ENCODE measurements at places on chromosomes 12 and 14.

DNA sequence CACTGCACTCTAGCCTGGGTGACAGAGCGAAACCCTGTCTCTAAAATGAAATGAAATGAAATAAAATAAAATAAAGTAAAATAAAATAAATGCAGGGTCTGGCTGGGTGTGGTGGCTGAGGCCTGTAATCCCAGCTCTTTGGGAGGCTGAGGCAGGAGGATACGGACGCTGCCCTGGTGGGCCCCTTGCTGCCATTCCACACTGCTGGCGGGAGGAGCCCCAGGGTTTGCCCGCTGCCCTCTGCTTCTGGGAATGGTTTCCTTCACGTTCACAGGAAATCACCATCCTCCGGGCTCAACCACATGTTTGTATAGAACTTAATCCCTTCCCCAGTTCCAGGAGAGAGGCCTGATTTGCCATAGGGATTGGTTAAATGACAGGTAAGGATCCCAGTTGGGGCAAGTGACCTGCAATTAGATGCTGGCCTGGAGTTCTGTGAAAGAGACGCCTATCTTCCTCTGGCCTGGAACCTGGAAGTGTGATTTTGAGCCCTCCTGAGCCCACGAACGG, 29.3 kb downstream of the CALM1 start:
- no peak for DNase-seq

DNA sequence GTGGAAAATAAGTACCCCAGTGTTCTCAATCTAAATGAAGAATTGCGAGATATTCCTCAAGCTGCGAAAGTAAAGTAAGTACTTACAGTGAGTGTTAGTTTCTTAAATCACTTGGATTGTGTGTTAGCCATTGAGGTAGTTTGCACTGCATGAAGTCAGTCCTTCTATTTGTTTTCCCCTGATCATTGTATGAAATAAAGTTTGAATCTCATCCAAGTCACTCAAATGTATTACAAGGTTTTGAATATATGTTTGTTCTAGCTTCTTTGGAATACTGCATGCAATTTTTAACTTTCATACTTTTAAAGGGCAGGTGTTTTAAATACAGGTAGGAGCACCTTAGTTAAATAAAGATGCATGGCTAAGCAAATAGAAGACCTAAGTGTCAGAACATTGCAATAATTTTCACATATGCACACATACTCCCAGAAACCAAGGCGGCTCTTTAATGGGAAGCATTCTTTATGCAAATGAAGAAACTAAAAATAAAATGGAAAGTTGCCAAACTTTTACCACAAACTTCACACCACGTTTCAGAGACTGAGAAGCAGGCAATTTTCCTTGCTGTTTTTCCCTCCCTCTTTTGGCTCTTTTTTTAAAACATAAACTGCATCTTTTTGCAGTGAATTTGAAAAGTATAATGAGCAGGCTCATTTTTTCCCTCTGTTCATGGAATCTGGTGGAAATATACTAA, 105.6 kb downstream of the GPR135 start:
- DNase-seq: no peak

- DNase-seq: no peak
Measured at GRCh38 chr14:31939934-31940333, 137.2 kb upstream of the ARHGAP5 start.

DNA sequence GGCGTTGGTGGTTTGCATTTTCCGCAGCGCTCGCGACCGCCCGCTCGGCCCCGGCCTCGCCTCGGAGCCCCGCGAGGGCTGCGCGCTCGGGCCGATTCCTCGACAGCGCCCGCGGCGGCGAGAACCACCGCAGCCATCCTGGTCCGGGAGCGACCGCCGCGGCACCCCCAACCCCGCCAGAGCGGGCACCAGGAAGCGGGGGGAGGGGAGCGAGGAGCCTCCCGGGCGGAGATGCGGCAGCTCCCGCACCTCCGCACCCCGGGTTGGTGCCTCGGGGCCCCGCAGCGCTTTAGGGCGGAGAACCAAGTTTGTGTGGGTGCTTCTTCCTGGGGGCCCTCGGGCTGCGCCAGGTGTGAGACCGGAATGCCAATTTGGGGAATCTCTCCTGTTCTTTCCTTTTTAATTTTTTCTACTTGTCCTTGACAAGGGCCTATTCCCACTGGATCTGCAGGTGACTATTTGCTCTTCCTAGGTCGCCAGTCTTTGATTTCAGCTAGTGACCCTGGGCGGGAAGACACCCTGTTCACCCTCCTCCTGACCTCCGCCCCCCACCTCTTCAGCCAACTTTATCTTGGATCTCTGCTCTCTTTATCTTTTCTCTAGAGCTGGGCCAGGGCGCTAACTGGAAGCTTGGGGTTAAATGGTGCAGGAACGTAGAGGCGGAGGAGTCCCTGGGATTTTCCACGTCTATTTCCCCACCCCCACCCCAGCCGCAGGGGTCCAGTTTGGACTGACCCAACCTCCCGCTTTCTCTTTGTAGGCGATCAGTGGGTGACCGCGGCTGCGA, at the start of gene SOCS2:
TSS of gene SOCS2 (plus strand) at position 751 of the 787 bp plus-strand sequence. CDS start 223 bp downstream, outside the sequence.
- peak; percentile 40 for DNase-seq

GRCh38 chr12:2354151-2354991, 301.6 kb downstream of the CACNA1C start:
- DNase-seq: no peak

- no peak for DNase-seq
Measured at GRCh38 chr14:101449114-101449513, 112.2 kb upstream of the DIO3 start.

GRCh38 chr12:118356809-118357256, 15.9 kb downstream of the TAOK3 start:
- no peak for DNase-seq

DNA sequence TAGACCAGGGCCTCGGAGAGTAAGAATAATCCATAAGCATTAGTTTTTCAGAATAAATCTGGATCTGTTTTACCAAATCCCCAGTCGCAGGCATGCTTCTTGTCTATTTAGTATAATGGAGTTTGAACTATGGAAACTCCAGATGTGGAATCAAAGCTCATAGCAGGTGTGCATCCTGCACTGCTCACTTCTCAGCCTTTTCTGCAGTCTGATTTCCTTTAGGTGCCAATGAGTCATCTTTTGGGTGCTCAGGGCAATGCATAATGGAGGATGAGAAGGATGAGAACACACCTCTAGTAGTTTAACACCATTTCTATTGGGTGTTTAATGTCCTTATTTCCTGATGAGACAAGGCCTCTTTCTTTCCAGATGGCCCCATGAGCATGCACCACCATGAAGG, 961.2 kb downstream of the TMEM121 start:
- no peak for DNase-seq

GRCh38 chr14:52802597-52802996, 11.2 kb upstream of the GNPNAT1 start:
- DNase-seq: no peak

- DNase-seq: no peak
Measured at GRCh38 chr12:14072987-14073386, 91.6 kb upstream of the GRIN2B start.

GRCh38 chr14:91925001-91925726, 22.3 kb downstream of the FBLN5 start:
- DNase-seq: no peak

- no peak for DNase-seq
Measured at GRCh38 chr14:23443411-23443812, 8.0 kb upstream of the MYH7 start.

DNA sequence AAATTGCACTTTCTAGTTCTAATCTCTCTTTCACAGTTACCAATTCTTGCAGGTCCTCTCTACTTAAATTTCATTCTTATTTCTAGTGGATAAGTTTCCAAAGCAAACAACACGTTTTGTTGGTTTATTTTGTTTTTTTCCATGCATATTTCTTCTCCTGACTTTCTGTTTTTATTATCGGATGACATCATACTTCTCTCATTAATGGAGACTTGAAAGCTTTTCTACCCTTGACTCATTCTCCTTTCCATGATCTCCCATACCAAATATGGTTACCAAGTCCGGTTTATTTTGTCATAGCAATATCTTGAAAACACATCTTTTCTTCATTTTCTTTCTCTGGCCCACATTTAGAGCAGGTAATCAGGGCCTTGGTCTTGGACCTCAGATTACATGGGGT, 796.5 kb downstream of the GALC start:
- DNase-seq: no peak

DNA sequence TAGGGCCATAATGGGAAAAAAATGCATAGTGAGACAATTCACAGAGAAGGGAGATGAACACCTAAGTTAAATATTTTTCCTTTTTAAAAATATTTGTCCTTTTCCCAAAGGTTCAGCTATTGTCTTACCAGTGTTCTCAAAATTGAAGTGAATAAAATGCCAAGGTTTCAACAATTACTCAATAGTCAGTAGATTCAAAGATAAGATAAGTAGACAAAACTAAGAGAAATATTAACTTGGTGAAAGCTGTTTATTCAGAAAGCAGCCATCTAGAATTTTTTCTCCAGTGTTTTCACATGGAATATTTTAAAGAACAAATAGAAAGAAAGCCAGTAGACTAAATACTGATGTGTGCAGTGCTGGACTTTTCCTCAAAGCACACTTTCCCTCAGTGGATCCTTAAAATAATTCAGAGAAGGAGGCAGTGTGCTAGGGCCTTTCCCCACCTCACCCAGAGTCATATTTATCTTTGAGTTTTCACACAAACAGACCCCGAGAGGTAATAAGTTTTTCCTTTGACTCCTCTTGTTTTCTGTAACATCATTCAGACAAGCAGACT, 144.5 kb upstream of the PLEKHG7 start:
- DNase-seq: no peak

GRCh38 chr14:92309968-92310530, 12.9 kb upstream of the SLC24A4 start:
- no peak for DNase-seq

GRCh38 chr14:92633724-92634123, 114.7 kb downstream of the LGMN start:
- DNase-seq: no peak

- no peak for DNase-seq
Measured at GRCh38 chr12:28390206-28390605, 199.9 kb downstream of the CCDC91 start.

GRCh38 chr12:57343703-57344378, 87.0 kb downstream of the R3HDM2 start:
- DNase-seq: no peak

GRCh38 chr12:13193505-13194231, 2.9 kb upstream of the EMP1 start:
- DNase-seq: no peak

GRCh38 chr12:4482936-4483335, 37.3 kb upstream of the FGF6 start:
- DNase-seq: no peak

- no peak for DNase-seq
Measured at GRCh38 chr12:122866950-122867607, 28.8 kb downstream of the VPS37B start.

DNA sequence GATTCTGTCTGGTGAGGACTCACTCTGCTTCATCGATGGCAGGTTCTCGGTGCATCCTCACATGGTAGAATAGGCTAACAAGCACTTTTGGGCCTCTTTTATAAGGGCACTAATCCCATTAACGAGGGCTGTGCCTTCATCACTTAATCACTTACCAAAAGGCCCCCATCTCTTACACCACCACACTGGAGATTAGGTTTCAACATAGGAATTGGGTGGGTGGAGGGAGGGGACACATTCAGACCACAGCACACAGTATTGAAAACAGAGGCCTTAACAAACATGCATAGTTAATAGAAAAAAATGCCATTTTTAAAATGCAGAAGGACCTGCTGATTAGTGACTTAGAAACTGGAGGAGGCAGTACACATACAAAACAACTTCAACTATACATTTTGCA, 61.6 kb downstream of the SPPL3 start:
- DNase-seq: no peak

- no peak for DNase-seq
Measured at GRCh38 chr12:97308576-97309198, 153.9 kb upstream of the RMST start.

- DNase-seq: no peak
Measured at GRCh38 chr12:130351326-130351725, 13.6 kb downstream of the PIWIL1 start.

- DNase-seq: no peak
Measured at GRCh38 chr14:93075891-93076290, 39.8 kb downstream of the ITPK1 start.

GRCh38 chr12:20596061-20596460, 99.1 kb upstream of the SLCO1C1 start:
- DNase-seq: no peak

GRCh38 chr14:34502545-34503225, 36.8 kb downstream of the EAPP start:
- no peak for DNase-seq

GRCh38 chr14:55975281-55975910, 142.8 kb upstream of the PELI2 start:
- DNase-seq: no peak
